ENCODE measurements at places on chromosomes 4 and X.
A peak's percentile ranks its signal among the peaks of the same experiment; 100 is the strongest.

GRCh38 chr4:41361794-41362526 lies 105.2 kb downstream of the UCHL1 start:
- no peak for DNase-seq

DNA sequence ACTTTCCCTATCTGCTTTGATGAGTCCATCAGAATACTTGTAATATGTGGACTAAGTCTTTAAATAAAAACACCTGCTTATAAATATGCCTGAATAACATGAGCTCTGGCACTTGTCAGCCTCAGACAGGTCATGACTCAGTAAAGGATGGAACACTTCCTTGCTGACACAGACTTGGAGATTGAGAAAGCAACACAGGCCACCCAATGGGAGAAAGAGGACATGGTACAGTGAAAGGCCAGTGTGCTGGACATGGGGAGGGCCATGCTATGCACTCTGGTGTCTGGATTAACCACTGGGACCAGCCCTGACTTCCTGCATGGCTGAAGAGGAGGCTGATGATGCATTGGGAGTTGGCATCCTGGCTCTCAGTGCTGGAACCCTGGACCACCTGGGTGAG lies 149.5 kb downstream of the DHRSX start:
- DNase-seq: no peak

GRCh38 chrX:104370089-104370488 lies 115.4 kb upstream of the ESX1 start:
- DNase-seq: no peak

GRCh38 chrX:8684201-8684965 lies 47.6 kb downstream of the ANOS1 start:
- DNase-seq: no peak

GRCh38 chr4:5638976-5639375 lies 69.4 kb downstream of the EVC2 start:
- DNase-seq: no peak

DNA sequence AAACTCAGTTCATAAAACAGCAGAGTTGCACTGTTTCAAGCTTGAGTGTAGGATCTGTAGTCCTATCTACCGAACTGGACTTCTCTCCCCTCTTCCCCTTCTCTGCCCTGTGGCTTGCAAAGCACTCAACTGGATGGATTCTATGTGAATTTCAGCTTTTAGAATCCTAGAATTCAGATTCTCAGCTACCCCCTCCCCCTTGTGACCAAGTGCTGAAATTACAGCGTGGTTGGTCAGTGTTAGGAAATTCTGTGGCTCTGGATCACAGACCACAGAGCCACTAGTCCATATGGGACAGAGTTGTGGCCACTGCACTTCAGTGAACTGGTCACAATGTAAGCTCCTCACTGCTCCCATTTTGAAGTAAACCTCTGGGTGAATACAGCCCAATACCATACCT lies 64.6 kb upstream of the TRPC5 start:
- DNase-seq: no peak

- no peak for DNase-seq
These were observed 1544.5 kb upstream of the TENM3 start for GRCh38 chr4:180698550-180699195.

DNA sequence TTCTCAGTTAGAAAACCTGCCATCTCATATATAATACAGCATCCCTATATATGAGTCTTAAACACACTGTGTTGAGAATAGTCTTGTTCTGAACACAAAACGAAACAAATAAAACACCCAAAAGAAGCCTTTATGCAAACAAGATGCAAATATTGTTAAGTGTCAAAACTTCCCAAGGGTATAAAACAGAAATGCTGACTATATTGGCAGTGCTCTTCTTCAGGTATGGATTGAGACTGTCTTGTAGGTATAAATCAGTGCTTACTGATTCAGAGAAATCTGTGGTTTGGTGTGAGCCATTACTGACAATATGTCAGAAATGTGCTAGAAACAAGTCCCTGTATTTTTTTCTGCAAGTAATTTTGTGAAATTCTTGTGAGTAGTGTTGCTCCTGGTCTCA lies 82.8 kb upstream of the CTSO start:
- DNase-seq: no peak

GRCh38 chrX:47560934-47561658 lies at the start of gene ARAF:
TSS of gene ARAF (plus strand) at chrX:47561205. CDS start at chrX:47562968, 1,763 bp downstream.
- DNase-seq: peak; percentile 56

DNA sequence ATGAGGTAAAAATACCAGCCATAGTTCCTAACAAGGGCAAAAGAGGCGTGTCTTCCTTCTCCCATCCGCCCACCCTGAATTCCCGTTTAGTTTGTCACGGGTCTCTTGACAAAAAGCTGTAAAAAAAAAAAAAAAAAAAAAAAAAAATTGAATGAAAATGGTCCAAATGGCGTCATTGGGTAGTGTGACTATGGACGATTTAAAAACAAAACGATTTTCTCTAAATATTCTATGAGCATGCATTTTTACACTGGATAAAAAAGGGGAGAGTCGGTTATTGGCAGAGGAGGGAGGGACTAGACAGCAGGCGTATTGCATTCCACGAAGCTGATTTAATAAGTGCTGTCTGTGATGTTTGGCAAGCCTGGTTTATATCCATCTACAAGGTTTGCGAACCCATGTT lies at the start of gene FAM133A:
FAM133A (plus strand) TSS at position 338 of the 403 bp plus-strand sequence. CDS start 35,214 bp downstream, outside the sequence.
- DNase-seq: no peak

Data from D721Med (cell line).